ENCODE measurements at places on chromosomes 6 and 20.

- no peak for DNase-seq
These were observed 124.9 kb upstream of the TMEM170B start for GRCh38 chr6:11412616-11413015.

DNA sequence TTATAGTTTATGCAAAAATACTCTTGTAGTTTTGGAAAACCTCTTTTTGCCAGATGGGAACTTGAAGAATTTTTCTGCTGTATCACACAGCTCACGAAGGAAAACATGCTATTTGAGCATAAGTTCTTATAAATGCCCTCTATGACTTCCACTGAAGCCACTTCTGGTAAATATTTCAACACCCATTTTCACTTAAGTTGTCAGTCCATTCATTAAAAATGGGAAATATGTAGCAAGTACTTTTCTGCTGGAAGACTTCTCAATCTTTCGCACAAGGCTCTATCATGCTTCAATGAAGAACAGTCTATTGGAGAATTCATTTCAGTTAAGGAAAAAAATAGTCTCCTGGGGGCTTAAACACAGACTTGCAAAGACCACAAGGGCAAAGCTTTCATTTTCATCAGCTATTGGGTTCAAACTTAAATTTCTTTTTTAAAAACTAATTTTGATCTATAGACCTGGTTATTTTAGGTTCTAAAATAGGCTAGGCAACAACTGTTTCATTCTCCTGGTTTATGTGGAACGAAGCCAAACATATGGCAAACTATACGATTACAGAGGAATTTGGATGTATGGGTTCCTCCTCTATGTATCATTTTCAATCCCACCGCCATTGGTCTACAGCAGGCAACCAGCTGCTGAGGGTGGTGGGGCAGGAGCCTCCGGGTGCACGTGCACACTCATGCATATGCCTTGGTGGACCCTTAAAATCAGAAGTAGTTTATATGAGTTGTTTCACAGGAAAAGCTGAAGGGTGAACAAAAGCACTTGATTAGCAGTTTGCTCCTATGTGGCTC is 38.7 kb downstream of the LAMA4 start:
- no peak for DNase-seq

DNA sequence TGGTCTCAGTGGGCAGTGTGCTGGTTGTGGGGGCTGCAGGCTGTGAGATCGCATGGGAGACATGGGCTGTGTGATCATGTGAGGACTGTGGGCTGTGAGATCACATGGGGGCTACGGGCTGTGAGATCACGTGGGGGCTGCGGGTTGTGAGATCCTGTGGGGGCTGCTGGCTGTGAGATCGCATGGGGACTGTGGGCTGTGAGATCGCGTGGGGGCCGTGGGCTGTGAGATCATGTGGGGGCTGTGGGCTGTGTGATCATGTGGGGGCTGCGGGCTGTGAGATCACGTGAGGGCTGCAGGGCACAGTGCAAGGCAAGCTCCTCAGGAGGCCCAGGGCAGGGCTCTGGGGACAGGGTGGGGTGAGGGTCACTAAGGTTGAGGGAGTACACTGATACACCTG is 140.5 kb upstream of the CST7 start:
- DNase-seq, result no peak

DNA sequence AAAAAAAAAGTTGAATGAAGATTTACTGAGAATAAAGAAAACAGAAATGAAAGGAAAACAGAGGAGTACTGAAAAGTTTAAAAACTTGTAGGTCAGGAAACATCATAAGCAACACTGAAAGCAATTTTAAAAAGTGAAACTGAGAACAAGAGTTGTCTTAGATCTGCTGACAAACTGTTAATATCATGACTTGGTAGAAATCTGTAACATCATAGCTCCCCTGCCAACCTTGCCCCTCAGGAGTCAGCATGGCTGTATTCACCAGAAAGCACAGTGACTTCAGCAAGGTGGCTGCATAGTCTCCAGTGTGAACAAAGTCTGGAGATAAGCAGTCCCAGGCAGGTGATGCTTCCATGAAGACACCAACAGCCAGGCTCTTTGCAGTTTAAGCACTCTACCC is 5.3 kb downstream of the NAA20 start:
- no peak for DNase-seq

DNA sequence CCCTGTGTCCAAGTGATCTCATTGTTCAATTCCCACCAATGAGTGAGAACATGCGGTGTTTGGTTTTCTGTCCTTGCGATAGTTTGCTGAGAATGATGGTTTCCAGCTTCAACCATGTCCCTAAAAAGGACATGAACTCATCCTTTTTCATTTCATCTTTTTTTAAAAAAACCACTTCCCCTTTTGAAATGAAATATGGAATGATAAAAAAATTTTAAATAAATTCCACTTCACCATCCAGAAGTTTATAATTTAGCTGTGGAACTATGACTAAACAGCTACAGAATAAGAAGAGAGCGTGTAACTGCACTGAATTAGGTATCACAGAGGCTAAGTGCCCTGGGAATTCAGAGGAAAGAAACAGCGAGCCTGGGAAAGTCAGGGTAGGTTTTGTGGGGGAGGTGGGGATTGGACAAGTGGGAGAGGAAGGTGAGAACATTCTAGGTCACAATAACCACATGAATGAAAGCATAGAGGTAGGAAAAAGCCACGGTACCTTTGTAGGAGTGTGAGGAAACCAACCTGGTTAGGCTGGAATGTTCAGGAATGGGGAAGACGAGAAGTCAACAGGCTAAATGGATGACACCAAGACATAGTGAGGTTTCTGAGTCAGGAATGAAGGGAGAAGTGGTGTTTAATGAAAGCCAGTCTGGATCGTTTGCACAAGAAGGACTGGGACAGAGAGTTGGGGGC is 11.0 kb downstream of the TRIM10 start:
- DNase-seq, result no peak

DNA sequence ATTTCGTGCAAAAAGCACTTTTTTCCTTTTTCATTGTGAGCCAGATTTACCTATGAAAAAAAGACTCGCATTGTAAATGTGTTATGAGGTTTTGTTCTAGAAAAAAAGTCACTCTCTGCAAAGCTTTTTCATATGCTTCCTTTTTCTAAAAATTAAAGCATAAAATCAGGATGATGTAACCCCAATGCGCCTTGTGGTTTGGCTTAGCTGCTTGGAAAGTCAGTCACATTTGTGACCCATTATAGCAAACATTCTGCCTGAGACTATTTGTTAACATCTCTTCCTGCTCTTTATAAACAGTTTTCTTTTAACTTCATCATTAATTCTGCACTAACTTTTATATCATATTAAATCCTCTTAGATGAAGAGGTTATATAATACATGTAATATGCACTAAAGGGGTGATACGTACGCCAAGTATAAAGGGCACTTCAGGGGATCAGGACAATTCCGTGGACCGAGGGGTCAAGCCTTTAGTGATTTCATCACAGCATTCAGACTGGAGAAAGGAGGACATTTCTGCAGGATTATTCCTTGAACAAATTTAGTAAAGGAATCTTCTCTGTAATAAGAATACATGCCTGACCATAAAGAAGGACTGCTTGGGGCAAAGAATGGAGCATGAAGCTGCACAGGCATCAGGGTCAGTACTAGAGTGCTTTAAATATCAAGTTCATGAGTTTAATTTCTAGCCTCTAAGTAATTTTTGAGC is 48.1 kb upstream of the SMLR1 start:
- DNase-seq, result peak; percentile 76

GRCh38 chr20:17490501-17490900 is 40.7 kb downstream of the BFSP1 start:
- DNase-seq, result no peak

DNA sequence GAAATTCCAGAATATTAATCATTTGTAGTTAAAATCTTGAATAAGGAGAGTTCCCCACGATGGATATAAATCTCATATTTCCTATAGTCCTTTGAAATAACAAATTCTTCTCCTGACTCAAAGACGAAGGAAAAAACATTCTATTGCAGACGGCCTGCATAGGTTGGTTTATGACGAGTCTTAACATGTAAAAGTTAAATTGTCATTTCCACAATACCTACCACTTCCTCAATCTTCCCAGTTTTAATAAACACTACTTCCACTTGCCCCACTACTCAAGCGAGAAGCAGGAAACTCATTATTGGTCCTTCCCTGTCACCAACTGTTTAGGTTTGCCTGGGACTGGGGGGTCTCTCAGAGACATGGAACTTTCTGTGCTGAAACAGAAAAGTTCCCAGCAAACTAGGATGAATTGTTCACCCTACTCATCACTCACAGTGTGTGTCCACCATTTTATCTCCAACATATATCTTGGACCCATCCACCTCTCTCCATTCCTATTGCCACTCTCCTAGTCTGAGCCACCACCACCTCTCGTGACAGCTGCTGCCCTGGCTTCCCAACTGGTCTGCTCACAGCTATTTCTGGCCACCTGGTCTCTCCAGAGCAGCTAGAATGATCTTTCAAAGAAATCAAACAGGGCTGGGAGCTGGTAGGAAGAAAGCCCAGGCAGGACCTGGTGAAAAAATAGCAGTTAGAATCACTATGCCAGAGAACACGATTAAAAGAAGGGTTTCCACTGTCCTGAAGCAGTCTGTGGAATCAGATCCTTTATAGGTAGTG is 15.1 kb upstream of the ZSCAN9 start:
- DNase-seq, result no peak

DNA sequence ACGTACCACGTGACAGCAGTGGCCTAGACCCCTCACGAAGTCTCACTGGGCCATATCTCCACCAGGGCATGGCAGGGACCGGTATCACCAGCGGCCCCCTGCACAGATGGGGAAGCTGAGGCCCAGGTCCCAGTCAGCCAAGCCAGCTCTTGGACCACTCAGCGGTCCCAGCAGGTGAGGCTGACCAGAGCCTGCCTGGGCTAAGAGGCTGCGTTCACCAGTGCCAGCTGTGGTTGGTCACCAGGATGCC is 2.6 kb upstream of the MRGBP start:
- DNase-seq, result no peak

DNA sequence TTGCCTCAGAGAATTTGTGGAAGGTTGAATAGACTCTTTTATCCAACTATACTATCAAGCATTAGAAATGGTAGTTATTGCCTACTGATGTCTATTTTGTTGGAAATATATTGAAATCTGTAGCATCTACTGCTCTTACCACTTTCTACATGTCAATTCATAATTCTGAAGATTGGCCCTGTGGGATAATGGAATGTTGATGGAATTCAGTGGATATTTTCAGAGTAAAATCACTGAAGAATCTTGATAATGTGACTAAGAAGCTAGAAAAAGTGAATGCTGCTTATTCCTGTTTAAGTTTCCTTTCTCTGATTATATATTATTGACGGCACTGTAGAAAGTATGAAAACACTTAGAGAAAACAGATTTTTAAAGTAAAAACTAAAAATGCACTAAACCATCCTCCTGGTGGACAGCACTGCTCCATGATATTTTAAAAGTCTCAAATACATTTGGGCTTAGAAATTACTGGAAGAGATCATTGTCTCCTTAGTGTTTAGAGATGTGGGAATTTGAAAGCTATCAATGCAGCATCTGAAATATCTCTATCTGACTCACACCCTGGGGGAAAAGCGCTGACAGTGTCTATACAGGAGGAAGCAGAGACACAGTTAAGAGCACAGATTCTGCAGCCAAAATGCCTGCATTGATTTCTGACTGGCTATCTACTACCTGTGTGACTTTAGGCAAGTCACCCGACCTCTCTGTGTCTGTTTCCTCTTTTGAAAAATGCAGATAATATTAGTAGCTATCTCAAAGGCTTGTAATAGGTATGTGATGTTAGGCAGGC is 37.9 kb upstream of the RCAN2 start:
- DNase-seq, result no peak

DNA sequence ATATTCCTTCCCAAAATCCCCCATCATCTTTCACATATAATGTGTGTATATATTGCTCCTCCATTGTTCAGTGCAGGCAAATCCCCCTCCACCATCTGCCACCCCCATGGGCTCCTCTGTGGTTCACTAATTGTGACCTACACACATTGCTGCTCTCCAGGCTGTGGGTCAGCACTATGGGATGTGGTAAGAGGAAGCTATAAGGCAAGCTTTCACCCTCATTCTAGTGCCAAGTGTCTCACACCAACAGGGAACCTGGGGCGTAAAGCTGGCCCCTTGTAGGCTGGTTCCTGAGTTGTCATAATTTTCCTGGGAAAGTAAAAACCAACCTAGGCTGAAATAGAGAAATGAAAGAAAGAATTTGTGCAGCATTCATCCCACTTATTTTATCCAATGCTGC is 16.8 kb downstream of the FKBP1A start:
- no peak for DNase-seq

GRCh38 chr6:30837870-30838269 is 46.4 kb upstream of the DDR1 start:
- no peak for DNase-seq

- no peak for DNase-seq
These were observed 208.0 kb downstream of the EYA2 start for GRCh38 chr20:47102629-47103028.

GRCh38 chr6:15200087-15200486 is 45.8 kb upstream of the JARID2 start:
- DNase-seq, result no peak

DNA sequence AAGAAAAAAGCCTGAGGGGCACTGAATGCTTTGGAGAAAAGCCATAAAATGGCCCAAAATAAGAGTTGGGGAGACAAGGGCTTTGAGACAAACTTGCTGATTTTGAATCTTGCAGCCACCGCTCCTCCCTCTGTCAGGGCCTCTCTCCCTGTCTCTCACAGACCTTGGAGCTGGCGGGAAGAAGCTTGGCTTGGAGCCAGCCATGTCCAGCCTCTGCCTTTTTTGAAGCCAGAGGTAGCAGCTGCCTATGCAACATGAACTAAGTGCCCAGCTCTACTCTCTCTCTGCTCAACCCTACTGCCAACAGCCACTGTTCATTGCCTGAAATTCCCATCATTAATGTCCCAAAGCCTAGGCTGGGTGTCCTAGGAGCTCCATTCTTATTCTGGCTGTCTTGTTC is 63.7 kb upstream of the CTNNBL1 start:
- DNase-seq, result no peak

DNA sequence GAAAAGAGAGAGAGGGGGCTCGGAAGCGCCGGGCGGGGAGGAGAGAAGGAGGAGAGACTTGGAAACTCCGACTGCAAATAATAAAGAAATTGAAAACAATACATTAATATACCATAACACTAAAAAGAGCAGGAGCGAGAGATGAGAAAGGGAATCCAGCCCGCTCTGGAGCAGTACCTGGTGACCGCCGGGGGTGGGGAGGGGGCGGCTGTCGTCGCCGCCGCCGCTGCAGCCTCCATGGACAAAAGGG is 338 bp downstream of the E2F3 start:
- DNase-seq, result no peak
